ENCODE measurements at places on chromosomes 7 and 10. TPM values are rescaled to one million over a fixed set of nuclear protein-coding genes. Genes with fewer than 3 reads are reported as not detected.

C10orf67 gene
- 0.15 TPM for total RNA-seq

SLC13A1 gene
- total RNA-seq, result not detected

NCF1 gene
- not detected for total RNA-seq

HOXA3 gene
- 13.8 TPM for total RNA-seq

RELN gene
- total RNA-seq, result 15.8 TPM

HMX2 gene
- not detected for total RNA-seq

ANKRD1 gene
- 3.5 TPM for total RNA-seq

VIPR2 gene
- total RNA-seq, result not detected

All from PC-3 (cell line).